Foreskin fibroblast (primary cell): ENCODE measurements at places on chromosomes 16 and 17.
A peak's percentile ranks its signal among the peaks of the same experiment; 100 is the strongest.

DNA sequence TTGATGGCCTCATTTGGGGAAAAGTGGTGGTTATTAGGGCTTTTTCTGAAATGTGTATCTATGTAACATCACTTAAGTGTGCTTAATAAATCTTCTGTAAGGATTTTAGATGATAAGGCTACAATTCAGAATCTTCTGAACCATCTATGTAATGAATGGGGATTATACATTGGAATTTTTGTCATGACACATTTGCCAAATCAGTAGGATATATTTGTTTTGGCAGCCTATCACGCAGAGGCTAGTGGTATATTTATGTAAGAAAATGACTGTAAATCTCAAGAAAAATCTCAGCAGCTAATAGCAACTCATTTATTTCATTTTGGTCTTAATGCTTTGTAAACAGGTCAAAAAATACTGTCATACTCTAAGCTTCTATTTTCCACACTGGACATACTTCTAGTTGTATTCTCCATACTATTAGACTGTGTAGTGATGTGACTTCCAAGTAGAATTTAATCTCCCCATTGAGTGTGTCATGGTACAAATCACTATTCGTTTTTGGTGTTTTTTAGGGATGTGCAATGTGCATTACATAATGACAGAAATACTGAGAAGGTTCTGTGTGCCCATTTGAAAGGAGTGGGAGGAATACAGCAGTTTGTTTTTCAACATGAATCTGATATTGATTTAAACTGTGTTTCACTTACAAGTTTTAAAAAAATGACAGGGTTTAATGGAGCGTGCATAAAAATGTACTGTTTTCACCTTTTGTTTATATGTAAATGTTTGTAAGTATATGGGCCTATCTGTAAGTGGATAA lies 29.2 kb downstream of the CLUH start:
- DNase-seq = no peak

DNA sequence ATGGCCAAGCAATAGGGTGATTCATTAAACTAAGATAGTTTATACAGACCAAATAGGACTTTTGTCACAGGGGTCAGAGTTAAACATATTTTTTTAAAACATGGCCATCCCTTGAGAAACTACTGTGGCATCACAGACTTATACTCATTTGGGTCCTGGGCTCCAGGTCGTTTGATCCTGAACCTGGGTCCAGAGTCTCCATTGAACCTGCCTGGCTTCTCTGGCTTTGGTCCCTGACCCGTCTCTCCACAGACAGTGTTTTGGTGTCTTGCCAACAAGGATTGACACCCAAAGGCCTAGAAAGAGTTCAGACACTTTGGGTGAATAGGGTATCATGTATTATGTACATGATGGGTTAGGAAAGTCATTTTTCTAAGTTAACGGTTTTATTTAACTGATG lies 236.7 kb downstream of the PHKB start:
- DNase-seq = no peak

DNA sequence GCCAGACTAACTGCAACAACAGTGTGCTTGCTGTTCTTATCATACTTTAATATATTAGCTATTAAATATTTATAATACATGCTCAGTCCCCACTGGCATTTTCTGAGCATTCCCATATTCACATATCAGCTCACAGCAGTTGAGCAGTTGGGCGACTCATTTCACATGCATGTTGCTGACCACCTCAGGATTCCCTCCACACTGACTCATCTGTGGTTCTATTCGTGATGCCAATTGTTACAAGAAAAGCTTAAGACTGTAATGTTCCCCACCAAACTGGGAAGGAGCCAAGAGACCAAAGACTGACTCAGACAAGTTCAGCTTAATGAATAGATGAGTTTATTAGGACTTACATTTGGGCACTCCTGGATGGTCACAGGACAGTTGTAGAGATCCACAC lies 100.3 kb upstream of the KIF2B start:
- DNase-seq = peak; percentile 89

DNA sequence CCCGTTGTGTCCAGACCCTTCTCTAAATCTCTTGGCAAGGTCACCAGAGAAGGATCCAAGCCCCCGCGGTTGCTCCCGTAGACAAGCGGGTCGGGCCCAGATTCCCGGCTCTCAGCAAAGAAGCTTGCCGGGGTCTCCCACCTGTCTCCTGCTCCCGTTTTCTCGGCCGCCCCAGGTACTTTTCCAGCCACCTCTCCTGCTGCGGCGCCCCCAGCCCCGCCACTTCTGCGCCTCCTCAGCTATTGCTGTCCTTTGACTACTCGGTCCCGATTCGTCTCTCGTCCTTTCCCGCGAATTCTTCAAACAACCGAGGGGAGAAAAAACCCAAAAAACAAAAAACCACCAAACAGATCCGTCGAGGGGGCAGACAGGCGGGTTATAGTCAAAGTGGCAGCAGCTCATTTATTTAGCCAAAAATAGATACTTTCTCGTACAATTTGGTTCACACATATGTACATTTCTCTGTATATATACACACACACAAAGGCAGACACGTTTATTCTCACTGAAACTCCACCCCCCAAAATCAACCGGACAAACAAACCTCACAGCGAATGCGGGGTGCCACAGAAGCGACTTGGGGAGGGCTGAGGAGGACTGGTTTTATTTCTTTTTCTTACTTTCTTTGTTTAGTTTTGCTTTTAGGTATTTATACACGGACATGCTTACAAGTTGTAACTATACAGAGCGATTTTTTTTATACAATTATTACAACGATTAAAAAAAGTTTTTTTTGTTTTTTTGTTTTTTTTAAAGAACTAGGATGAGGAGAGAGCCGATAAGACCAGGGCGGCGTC lies 3.5 kb downstream of the IRX3 start:
- DNase-seq = no peak

GRCh38 chr17:44007346-44008204 lies 3.2 kb downstream of the NAGS start:
- peak; percentile 41 for DNase-seq

GRCh38 chr16:22347100-22347820 lies 27.2 kb downstream of the CDR2 start:
- DNase-seq = no peak
